ENCODE measurements at places on chromosomes 11 and 22. TPM values are rescaled to one million over a fixed set of nuclear protein-coding genes. Genes with fewer than 3 reads are reported as not detected.

GRCh38 chr11:34140149-34140548 lies 34.7 kb downstream of the NAT10 start:
- DNase-seq: no peak
- H3K27ac ChIP-seq: no peak overlapping the region

DNA sequence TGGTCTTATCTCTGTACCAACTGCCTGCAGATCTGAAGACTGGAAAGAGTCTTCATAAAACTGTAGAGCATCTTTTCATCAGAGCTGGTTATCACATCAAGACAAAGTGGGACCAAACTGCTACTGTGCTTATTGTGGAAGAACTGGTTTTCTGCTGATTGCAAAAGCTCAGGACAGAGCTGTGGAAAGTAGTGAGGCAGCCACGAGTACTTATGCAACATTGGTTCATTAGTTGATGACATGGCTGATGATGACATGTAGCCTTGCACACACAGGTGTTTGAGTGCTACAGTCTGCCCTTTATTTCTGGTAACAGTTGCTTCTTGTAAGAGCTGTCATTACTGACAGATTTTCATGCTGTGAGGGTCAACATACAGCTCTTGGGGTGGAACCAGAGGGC lies 185.4 kb upstream of the GUCY1A2 start:
- H3K36me3 ChIP-seq: no peaks in the 10 kb centered on the region
- DNase-seq: no peak
- H3K27ac ChIP-seq: no peak overlapping the region
- no peaks in the 10 kb centered on the region for H3K27me3 ChIP-seq
- no peaks in the 10 kb centered on the region for H3K4me1 ChIP-seq

OR52A1 gene
- total RNA-seq: not detected

DNA sequence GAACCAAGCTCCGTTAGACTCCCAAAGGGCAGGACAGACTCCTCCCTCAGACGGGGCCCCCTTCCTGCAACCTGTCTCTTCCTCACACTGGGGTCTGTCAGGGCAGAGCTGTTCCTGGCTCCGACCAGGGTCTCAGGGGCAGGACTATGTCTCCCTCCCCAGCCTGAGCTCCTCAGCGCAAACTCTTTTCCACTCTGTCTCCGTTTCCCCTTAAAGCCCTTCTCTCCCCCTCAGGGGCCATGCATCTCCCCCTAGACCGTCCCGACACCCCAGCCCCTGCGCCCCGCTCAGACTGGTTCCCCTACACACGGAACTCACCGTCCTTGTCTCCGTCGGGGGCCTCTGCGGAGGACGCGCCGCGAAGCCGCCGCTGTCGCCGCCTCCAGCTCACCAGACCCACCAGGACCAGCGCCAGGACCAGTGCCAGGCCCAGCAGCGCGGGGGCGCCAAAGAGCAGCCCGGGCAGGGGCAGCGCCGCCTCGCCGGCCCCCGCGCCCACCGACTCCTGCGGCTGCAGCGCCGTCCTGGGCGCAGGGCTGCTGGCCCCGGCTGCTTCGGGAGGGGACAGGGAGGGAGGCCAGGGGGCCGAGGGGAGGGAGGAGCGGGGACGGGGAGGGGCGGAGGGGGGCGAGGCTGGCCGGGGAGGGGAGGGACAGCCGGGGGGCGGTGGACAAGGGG lies 684 bp downstream of the TNFRSF13C start:
- H3K4me1 ChIP-seq: no peaks in the 10 kb centered on the region
- DNase-seq: peak; percentile 71
- no peaks in the 10 kb centered on the region for H3K27me3 ChIP-seq

- H3K4me3 ChIP-seq: peak within 1 kb of the TSS; percentile 78
- peak; percentile 94 for DNase-seq
- H3K27me3 ChIP-seq: no peaks in the 10 kb centered on the region
- no peaks in the 10 kb centered on the region for H3K36me3 ChIP-seq
Observed at GRCh38 chr11:66466225-66467033, at the start of gene PELI3. TSS of gene PELI3 (plus strand) at chr11:66466905. CDS start at chr11:66468129, 1,224 bp downstream.

- H3K4me1 ChIP-seq: no peaks in the 10 kb centered on the region
- H3K27ac ChIP-seq: no peak overlapping the region
- peaks cover 13% of the 10 kb centered on the region for H3K36me3 ChIP-seq
Observed at GRCh38 chr11:119026970-119027369, 3.7 kb downstream of the SLC37A4 start.

GRCh38 chr22:36755316-36755715 lies 20.6 kb downstream of the IFT27 start:
- no peaks in the 10 kb centered on the region for H3K36me3 ChIP-seq
- H3K4me3 ChIP-seq: no peak overlapping the region
- peaks cover 5% of the 10 kb centered on the region for H3K4me1 ChIP-seq
- DNase-seq: no peak

- peaks cover 84% of the 10 kb centered on the region for H3K4me1 ChIP-seq
- H3K4me3 ChIP-seq: no peak overlapping the region
- peak overlapping the region; percentile 65 for H3K27ac ChIP-seq
- H3K36me3 ChIP-seq: peaks cover 52% of the 10 kb centered on the region
Observed at GRCh38 chr11:35178873-35179272, 39.9 kb downstream of the CD44 start.

SCN3B gene
- not detected for total RNA-seq

BIK gene
- total RNA-seq: 1.6 TPM

WBP2NL gene
- total RNA-seq: 5.7 TPM

DNA sequence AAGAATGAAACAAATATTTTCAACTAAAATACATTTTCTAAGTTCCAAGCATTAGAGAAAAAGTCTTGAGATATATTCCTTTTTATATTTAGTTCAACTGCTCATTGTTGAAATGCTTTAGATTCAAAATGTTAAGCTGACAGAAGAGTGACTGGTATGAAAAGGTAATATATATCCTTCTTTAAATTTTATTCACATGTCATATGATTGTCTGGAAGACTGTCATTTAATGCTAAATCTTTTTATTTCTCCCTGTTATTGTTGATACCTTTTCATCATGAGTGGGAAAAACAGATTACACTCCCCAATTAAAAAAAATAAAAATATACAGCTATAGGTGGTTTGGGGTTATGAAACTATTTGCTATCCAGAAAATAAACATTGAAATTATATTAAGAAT lies 965.4 kb downstream of the JRKL start:
- no peaks in the 10 kb centered on the region for H3K36me3 ChIP-seq
- H3K27ac ChIP-seq: no peak overlapping the region
- no peaks in the 10 kb centered on the region for H3K4me1 ChIP-seq

OR8D4 gene
- not detected for total RNA-seq

DNA sequence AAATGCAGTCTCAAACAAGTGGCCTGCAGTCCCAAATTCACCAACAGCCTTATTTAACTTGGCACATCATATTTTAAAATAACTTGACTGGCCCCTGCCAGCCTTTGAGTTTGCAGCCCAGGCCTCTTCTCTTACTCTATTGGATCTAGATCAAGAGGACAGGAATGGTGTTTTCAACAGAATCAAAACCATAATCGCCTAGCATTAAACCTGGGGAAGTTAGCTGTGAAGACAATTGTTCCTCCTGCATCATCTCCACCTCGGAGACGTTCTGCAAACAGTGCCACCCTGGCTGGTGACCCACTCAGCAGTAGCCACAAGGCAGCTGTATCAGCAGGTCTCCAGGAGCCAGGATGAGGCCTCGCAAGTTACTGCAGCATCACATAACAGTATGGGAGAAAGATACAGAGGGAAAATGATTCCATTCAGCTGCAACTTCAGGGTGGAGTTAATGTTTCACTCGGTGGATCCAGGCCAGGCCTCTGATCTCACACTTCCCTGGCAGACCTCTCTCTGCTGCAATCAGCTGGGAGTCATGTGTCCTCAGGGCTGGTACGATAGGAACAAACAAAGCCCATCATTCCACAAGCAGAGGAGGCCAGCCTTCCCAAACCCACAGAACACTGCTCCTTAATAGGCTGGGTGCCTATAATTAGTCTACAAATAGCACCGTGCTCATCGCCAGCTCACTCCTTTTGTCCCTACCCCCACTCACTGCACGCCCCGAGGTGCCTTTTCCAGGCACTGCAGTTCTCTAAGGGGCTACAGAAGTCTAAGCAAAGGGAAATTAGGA lies 18.6 kb upstream of the SCN2B start:
- H3K27me3 ChIP-seq: no peaks in the 10 kb centered on the region
- H3K4me1 ChIP-seq: no peaks in the 10 kb centered on the region
- no peak overlapping the region for H3K27ac ChIP-seq
- no peak overlapping the region for H3K4me3 ChIP-seq

DNA sequence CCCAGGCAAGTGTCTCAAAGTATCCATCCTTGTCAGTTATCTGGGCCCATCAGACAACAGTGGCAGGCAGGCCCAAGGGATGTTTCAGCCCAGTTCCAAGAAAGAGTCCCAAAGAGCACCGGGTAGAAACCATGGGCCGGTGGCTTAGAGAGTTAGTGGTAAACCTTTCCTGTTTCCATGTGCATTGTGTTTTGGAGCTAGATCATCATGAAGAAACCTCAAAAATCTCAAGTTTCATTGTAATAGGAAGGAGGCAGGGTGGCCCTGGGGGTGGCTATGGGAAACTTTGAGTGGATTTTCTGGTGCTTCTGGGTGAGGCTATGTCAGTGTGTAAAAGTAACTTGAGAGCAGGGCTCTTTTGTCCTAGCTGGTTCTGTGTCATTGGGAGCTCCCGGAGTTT lies 68.1 kb downstream of the UBASH3B start:
- no peak overlapping the region for H3K4me3 ChIP-seq
- no peak overlapping the region for H3K27ac ChIP-seq
- DNase-seq: no peak
- no peaks in the 10 kb centered on the region for H3K27me3 ChIP-seq
- peaks cover 20% of the 10 kb centered on the region for H3K4me1 ChIP-seq

DNA sequence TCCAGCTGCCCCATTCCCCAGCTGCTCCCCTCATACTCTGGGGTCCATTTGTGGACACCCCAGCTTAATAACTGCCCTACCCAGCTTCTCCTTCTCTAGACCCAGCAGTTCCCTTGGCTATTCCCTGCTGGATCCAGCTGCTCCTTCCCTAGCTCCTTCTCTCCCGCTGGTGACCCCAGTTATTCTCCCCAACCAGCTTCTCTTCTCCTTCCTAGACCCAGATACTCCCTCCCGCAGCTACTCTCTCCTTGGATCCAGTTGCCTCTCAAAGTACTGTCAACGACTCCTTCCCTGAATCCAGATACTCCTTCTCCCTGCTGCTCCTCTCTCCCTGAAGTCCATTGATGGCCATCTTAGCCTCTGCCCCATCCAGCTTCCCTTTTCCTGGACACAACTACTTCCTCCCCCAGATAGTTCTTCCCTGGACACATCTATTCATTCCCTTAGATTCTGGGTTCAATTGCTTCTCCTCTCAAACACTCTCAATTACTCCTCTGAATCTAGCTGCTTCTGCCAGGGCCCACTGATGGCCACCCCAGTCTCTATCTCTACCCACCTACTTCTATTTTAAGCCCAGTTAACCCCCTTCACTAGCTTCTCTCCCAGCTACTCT lies 11.6 kb downstream of the SELENOM start:
- H3K4me3 ChIP-seq: no peak overlapping the region
- no peaks in the 10 kb centered on the region for H3K4me1 ChIP-seq
- H3K27ac ChIP-seq: no peak overlapping the region
- H3K27me3 ChIP-seq: no peaks in the 10 kb centered on the region
- H3K36me3 ChIP-seq: no peaks in the 10 kb centered on the region
- no peak for DNase-seq

AP1B1 gene
- 45.8 TPM for total RNA-seq

PRG3 gene
- total RNA-seq: not detected

UPB1 gene
- total RNA-seq: 2.4 TPM

SYTL2 gene
- 65.9 TPM for total RNA-seq

DNA sequence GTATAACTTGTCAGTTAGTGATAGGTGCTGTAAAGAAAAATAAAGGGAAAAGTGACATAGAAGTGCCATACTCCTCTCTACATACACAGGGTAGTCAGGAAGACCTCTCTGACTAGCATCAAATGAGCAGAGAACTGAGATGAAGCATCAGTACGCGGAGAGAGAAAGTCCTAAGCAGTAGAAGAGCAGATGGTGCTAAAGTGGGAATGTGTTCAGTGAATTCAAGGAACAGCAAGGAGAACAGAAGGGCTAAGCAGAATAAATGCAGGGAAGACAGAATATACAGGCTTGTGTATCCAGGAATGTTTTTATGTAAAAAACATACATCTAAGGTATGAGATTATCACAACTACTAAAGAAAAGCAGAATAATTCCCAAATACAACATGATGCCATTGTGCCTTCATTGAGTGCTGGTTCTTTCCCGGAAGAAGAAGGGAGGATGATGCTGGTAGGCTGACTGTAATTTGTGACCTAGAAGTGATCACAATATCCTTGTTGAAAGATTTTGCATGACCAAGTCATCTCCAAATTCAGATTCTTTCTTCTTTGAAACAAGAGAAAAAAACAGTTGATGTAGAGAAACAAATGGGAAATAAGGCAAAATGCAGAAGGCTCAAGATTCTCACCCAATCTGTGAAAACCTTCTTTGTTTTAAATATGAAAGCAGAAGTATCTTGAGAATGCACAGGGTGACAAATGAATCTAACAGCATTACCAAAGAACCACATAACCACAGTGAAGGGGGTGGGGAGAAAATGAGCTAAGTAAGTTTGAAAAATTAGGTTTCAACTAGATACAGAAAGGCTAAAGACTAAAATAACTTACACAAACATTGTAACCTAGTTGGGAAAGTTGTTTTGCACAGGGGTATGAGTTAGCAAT lies 20.5 kb downstream of the MRE11 start:
- no peaks in the 10 kb centered on the region for H3K4me1 ChIP-seq
- no peak overlapping the region for H3K27ac ChIP-seq
- H3K27me3 ChIP-seq: no peaks in the 10 kb centered on the region
- H3K4me3 ChIP-seq: no peak overlapping the region
- DNase-seq: no peak

- H3K27me3 ChIP-seq: no peaks in the 10 kb centered on the region
- no peak overlapping the region for H3K27ac ChIP-seq
- DNase-seq: no peak
- no peaks in the 10 kb centered on the region for H3K36me3 ChIP-seq
Observed at GRCh38 chr11:112013497-112014164, 11.6 kb upstream of the DLAT start.

- no peak for DNase-seq
- no peaks in the 10 kb centered on the region for H3K4me1 ChIP-seq
- H3K27me3 ChIP-seq: no peaks in the 10 kb centered on the region
Observed at GRCh38 chr11:27635567-27636037, 64.7 kb downstream of the BDNF start.

- H3K27me3 ChIP-seq: no peaks in the 10 kb centered on the region
- no peak overlapping the region for H3K27ac ChIP-seq
- peaks cover 26% of the 10 kb centered on the region for H3K4me1 ChIP-seq
Observed at GRCh38 chr11:68342459-68343158, 30.2 kb downstream of the LRP5 start.

GRCh38 chr11:72229925-72230763 lies 5.6 kb downstream of the INPPL1 start:
- no peak overlapping the region for H3K27ac ChIP-seq
- H3K4me3 ChIP-seq: no peak overlapping the region
- DNase-seq: no peak
- peaks cover 4% of the 10 kb centered on the region for H3K4me1 ChIP-seq
- H3K27me3 ChIP-seq: no peaks in the 10 kb centered on the region

Data from naive thymus-derived CD4-positive, alpha-beta T cell (primary cell).